ENCODE measurements at places on chromosomes 11 and 22. TPM values are rescaled to one million over a fixed set of nuclear protein-coding genes. Genes with fewer than 3 reads are reported as not detected.

Gene FOLR1
- 0.33 TPM for total RNA-seq

Gene FIBIN
- 25.6 TPM for total RNA-seq

Gene PATE4
- not detected for total RNA-seq

Gene KCNK7
- total RNA-seq: 0.50 TPM

Gene DERL3
- total RNA-seq: 0.17 TPM

Gene INSC
- total RNA-seq: 1.2 TPM

Gene SHISA8
- total RNA-seq: not detected

Gene ACO2
- total RNA-seq: 68.7 TPM

Gene CKAP5
- 61.2 TPM for total RNA-seq

Gene FDXACB1
- 4.1 TPM for total RNA-seq

Gene APOA1
- total RNA-seq: 0.33 TPM

Gene OOSP2
- total RNA-seq: not detected

Gene PRODH
- total RNA-seq: 0.17 TPM

Gene HOATZ
- total RNA-seq: not detected

Data from smooth muscle cell of trachea (primary cell).